Left renal pelvis (tissue), 4 donors: ENCODE measurements at places on chromosomes 2 and 18. TPM values are rescaled to one million over a fixed set of nuclear protein-coding genes. Genes with fewer than 3 reads are reported as not detected.

IL36B gene
- not detected for polyA plus RNA-seq

COL3A1 gene
- polyA plus RNA-seq: 1,758 TPM

EFHD1 gene
- polyA plus RNA-seq: 16.4 TPM

PAPOLG gene
- polyA plus RNA-seq: 24.0 TPM

RMND5A gene
- polyA plus RNA-seq: 38.6 TPM

PLCL1 gene
- polyA plus RNA-seq: 23.4 TPM

NAT8 gene
- polyA plus RNA-seq: 18.8 TPM

DNA sequence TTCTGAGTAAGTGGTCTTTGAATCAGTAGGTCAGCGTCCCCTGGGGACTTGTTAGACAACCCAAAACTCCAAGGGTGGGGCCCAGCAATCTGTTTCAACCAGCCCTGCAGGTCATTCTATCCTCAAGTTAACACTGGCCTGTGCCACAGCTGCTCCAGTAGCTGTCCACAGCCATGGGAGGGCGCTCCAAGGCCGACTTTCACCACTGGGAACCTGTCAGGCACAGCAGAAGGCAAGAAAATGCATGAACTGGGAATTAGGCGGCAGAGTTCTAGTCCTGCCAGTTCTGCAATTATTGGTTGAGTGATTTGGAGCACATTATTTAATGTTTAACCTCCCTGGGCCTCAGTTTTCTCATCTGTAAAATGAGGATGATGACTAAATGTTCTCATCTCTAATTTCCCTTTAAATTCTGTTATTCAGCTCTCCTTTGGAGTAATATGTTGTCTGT is 17.4 kb upstream of the MRPL33 start:
- no peak for DNase-seq

GRCh38 chr2:52477166-52477565 is 1290.4 kb upstream of the CHAC2 start:
- DNase-seq: no peak

- DNase-seq: no peak
These were observed 44.1 kb downstream of the PDK1 start for GRCh38 chr2:172599947-172600346.

DNA sequence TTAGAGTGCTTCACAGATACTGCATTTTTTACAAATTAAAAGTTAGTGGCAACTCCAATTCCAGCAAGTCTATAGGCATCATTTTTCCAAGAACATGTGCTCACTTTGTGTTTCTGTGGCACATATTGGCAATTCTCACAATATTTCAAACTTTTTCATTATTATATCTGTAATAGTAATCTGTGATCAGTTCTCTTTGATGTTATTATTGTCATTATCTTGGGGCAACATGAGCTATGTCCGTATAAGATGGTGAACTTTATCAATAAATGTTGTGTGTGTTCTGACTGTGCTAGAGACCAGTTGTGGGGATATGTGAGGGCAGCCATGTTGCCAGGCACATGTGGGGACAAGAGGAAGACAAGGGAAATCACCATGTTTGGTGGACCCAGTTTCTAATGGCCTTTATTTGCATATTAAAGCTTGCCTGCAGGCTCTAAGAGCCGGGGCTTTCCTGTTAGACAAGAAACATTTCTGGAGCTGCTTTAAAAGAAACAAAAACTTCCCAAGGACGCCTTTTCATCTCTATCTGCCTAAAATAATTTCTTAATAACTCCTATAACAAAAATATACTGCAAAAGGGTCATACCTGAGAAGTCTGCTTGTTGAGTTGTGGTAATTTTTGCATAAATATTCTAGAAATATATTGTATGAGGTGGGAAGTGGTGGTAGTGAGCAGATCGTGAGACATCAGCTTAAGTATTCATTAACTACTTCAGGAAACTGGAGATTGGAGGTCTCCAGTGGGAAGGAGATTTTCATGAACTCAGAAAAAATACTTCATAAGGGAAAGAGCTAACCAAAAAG is 37.2 kb downstream of the KYNU start:
- no peak for DNase-seq

- DNase-seq: no peak
These were observed 11.1 kb upstream of the LOXHD1 start for GRCh38 chr18:46668135-46668534.

- DNase-seq: no peak
These were observed 457.3 kb upstream of the ID2 start for GRCh38 chr2:8224347-8225190.

DNA sequence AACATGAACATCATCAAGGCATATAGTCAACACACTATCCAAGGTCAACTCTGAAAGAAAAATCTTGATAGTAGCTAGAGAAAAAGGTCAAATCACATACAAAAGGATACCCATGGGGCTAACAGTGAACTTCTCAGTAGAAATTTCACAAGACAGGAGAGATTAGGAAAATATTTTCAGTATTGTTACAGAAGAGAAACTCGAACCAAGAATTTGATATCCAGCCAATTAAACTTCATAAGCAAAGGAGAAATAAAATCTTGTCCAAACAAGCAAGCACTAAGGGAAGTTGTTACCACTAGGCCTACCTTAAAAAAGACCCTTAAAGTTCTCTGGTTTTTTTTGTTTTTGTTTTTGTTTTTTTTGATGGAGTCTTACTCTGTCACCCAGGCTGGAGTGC is 242.5 kb downstream of the EXOC6B start:
- DNase-seq: no peak

DNA sequence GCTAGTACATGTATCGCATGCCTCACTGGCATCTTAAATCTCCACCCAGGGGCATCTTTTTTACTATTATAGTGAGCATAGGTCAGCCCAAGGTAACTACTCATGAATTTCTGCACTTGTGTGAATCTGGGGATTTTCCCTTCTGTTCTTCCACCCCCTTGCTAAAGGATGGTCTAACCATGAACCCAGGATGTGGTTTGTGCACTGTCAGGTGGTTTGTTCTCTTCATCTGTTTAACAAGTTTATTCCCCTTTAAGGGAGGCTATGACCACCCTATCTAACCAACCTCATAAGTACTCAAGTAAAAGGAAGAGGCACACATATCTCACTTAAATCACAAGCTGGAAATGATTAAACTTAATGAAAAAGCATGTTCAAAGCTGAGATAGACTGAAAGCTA is 243.0 kb downstream of the RPRM start:
- DNase-seq: no peak

GRCh38 chr2:667332-667999 is 9.7 kb downstream of the TMEM18 start:
- no peak for DNase-seq

GRCh38 chr2:53769318-53769945 is 1.8 kb downstream of the CHAC2 start:
- DNase-seq: no peak

DNA sequence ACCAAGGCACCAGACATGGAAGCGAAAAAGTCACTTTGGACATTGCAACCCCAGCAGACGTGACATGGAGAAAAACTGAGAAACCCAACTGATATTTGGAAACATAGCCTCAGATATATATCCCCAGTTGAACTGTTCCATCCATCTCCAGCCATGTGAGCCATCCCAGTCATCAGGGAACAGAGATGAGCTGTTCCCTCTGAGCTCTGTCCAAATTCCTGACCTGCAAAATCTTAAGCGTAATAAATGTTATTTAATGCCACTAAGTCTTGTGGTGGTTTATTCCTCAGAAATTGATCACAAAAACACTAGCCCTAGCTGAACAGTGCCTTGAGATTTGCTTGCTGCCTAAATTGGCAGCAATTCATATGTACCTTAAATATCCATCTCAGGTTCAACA is 182.8 kb downstream of the NRP2 start:
- no peak for DNase-seq

DNA sequence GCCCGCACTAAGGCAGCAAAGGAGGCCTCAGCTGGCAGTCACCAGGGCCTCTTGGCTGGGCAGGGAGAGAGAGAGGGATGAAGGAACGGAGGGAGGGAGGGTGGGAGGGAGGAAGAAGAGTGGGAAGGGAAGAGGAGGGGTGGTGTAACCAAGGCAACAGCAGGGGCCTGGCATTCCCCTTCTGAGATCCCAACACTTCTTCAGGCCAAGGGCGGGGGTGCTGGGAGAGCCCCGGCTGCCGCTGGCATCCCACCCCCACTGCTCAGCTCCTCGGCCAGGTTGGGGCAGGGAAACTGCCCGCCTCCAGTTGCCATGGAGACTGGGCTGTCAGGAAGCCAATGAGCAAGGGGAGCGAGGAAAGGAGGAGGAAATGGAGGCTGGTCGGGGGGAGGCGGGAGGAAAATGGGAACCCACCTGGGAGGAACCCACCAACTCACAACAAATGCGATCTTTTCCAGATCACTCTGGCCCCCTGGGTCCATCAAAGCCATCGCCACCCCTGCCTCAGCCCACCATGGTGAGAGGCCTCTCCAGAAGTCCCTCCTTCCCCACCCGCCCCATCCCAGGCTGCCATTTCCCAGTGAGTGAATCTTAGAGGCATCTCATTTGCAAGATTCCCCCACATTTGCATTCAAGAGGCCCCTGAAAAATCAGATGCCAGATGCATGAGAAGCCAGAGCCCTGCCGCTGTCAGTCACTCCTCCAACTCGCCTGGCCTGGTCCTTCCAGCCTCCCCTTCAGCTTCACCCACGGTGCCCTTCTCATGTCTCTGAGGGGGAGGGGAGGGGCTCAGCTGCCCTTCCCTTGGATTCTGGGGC is 12.4 kb downstream of the SH2D6 start:
- no peak for DNase-seq

GRCh38 chr2:68709421-68709911 is 25.1 kb upstream of the ARHGAP25 start:
- no peak for DNase-seq

DNA sequence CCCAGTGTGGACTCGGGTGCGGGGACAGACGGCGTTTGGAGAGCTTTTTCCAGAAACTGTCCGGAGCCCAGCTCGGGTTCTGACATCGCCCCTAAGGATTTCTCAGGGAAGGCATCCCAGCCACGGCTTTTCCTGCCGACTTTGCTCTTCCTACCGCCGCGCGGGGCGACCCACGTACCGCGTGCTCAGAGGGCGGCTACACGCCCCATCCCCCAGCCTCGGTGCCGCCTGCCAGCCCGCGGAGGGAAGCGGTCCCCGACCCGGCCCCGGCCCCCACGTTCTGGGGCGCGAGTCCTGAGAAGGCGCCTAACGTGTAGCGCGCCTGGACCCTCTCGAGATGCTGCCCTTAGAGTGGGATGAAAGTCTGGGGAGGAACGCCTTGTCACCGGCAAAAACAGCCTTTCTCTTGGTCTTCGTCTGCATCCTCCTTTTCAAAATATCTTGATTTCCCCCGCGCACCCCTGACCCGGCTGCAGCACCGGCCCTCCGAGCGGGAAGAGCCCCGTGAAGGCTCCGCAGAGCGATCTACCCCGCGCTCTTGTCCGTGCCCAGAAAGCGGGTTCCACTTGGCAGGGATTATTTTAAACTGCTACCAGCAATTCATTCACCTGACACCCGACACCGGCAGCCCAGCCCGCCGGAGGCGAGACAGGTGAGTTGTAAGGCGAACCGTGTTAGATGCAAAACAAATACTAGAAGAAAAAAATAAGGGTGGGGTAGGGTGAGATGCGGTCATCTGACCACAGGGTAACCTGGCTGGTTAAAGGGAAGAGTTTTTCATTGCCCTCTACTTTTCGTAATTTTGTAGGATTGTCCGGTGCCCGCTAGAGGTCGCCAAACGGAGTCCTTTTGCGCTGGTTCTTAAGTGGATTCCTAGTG is 812 bp upstream of the KCNG3 start:
- DNase-seq: peak; percentile 72

DNA sequence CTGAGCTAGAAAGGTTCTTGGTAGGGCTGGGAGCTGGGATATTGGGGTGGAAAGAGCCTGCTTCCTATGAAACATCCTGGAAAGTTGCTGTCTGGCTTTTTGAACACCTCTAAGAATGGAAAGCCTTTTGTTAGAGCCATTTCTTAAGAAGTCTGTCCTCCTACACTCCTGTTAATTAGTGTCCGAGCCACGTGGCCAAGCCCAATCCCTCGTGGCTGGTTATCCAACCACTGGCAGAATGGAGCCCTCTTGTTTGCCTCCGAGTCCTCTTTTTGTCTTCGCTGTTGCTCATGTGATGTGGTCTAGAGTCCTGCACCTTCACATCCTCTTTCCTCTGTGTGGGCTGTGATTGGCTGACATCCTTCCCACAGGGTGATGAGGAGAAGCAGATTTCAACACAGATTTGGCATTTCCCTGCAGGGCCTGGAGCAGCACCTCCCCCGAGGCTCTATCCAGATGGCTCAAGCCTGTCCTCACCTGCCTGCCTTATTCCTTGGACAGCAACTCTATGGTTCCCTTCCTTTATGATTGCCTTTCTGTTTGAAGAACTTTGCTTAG is 8.2 kb upstream of the TOGARAM2 start:
- DNase-seq: no peak

GRCh38 chr2:160868891-160869290 is 291.3 kb upstream of the TANK start:
- no peak for DNase-seq

DNA sequence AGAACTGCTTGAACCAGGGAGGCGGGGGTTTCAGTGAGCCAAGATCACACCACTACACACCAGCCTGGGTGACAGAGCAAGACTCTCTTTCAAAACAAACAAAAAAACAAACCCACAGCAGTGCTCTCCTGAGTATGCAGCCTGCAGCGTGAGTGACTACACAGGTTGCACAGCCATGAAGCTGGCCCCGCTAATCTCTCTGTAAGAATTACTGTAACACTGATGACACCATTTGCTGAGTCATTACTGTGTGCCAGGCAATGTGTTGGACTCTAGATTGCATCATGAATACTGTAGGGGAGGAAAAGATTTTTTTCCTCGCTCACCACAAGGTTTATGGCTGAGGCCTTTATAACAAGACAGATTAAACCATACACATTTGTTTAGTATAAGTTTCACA is 118.6 kb upstream of the ATP8B1 start:
- no peak for DNase-seq

DNA sequence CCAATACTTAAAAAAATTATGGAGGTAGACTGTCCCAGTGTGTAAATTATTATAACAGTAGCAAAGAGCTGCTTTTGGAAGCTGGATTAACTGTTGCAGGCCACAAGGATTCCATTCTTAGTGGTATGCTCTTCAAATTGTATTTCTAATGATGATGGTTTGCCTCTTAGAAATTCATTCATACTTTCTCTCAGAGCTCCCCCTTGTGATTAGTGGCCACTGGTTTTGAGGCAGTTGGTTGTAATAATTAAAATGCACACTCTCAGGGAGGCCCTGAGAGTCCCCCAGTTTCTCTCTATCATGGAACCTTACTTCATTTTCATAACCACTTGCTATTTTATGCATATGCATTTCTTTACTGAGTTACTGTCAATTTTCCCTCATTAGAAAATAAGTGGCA is 122.5 kb downstream of the PLA2R1 start:
- DNase-seq: no peak

DNA sequence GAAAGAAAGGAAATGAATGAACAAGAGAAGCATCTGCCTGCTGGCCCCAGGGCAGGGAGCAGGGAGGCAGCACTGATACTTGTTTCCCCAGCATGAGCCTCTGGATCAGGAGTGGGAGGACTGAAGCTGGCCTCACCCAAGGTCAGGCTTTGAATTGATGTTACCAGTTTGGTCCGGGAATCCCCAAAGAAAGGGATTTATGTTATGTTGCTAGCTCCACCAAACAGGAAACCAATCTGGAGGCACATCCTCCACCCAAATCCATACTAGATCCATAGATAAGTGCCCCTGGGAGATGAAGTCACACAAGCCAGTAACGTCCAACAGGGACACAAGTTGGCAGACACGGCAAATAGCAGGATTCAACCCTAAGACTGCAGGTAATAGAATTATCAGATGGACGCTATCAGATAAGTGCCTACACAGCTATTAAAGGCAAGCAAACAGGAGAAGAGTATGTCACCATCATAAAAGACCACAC is 85.9 kb downstream of the MTCL1 start:
- no peak for DNase-seq
